ENCODE measurements at places on chromosomes 7 and 10. TPM values are rescaled to one million over a fixed set of nuclear protein-coding genes. Genes with fewer than 3 reads are reported as not detected.

DNA sequence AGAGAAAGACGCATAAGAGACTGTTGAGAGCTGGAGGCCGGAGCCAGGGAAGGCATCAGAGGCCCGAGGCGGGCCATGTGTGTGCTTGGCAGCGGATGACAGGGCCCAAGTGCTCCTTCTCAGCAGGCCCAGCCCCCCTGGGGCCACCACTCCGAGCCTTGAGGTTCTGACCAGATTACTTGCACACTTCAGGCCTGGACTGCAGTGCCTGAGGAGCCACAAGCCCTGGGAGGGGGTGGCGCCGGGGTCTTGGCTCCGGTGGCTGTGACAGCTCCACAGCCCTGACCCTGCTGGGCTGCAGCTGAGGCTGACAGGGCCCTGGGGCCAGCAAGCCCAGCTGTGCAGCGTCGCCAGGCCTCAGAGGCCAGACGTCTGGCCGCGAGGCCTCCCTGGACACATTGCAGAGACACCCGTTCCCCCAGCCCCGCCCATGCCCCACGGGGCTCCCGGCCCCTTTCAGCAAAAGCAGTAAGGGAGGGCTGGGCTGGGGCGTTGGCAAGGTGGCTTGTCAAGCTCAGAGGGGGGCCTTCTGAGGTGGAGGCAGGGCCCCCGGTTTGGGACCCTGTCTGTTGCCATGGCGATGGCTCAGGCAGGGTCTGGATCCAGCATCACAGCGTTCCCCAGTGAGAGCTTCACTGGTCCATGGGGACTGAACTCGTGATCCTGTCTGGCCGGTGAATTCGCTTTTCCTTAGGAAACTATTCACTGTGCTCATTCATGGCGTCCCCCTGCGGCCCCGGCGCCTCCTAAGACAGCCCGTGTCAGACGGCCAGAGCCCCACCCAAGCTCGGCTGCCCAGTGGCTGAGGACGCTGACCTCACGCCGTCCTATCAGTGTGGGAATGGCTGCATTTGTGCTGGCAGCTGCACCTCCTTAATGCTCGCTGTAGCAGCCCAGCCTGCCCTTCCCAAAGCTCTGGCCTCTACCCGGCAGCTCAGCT is 5.7 kb downstream of the ELN start:
- DNase-seq, result peak; percentile 95

DNA sequence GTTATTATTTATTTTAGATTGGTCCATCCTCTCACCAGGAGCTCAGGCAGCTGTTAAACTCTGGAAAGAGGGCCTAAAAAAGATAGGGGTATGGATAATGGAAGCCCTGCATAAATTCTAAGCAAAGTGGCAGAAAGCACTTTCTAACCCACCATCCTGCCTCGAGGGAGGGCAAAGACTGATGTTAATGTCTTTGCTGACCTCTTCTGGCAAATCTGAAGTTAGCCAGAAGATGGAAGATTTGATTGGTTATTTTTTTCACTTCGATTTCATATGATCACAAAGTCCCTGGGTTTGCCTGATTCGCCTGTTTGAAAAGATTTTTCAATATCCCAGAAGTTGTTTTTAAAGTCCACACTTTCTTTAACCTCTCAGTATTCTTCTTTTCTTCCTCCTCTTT is 24.8 kb downstream of the OR9A2 start:
- no peak for DNase-seq

DNA sequence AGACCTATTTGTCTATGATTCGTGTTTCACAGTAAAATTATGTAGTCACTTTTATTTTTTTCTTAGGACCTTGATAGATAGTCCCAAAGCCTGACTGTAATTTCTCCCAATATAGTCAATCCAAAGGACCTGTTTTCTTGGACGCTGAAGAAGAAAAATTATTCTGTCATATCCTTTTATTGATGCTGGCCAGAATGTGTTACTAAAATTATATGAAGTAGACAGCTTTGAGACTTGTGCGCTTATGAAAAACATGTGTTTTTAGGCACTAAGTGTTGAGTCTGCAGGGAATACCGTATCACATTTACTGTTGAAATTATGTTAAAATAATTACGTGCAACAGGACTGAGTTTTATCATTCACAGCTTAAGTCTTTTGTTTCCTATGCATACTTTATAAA is 17.9 kb downstream of the TES start:
- DNase-seq, result no peak

DNA sequence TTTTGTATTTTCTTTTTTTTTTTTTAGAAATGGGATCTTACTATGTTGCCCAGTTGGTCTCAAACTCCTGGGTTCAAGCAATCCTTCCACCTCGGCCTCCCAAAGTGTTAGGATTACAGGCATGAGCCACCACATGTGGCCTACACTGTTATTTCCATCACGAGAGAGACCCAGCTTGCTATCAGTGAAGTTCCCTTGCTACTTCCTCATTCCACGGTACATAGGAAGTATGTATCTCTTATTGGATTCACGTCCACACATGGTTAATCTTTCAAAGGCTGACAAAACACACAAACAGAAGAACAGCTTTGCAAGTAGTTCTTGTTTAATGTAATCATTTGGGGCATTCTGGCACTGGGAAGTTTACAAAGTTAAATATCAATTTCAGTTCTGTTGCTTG is 50.9 kb downstream of the DCLRE1A start:
- no peak for DNase-seq

GRCh38 chr10:23535381-23535780 is 96.5 kb downstream of the OTUD1 start:
- no peak for DNase-seq

- DNase-seq, result no peak
Measured at GRCh38 chr7:96598421-96598820, 111.2 kb downstream of the SEM1 start.

- DNase-seq, result no peak
Measured at GRCh38 chr10:18312374-18313139, 172.3 kb downstream of the CACNB2 start.

C7orf57 gene
- under 0.01 TPM for total RNA-seq

DNA sequence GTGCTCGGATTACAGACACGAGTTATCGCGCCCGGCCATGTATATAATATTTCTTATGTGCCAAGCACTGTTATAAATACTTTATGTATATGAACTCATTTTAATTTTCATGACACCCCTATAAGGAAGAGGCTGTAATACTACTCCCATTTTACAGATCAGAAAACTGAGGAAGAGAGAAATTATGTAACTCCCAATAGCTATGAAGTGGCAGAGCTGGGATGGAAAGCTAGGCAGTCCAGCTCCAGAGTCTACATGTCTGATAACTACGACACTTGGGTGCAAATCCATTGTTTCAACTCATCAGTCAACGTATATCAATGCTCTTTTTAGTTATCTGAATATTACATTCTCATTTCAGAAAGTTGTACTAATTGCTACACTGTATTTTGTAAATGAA is 17.0 kb downstream of the PDK4 start:
- no peak for DNase-seq

COL1A2 gene
- total RNA-seq, result 11,912 TPM
